ENCODE measurements at places on chromosomes 7 and 10. TPM values are rescaled to one million over a fixed set of nuclear protein-coding genes. Genes with fewer than 3 reads are reported as not detected.

- peak; percentile 36 for DNase-seq
Measured at GRCh38 chr7:128168667-128169210, 72.3 kb upstream of the LEP start.

Gene ABCF2
- polyA plus RNA-seq = 17.3 TPM

DNA sequence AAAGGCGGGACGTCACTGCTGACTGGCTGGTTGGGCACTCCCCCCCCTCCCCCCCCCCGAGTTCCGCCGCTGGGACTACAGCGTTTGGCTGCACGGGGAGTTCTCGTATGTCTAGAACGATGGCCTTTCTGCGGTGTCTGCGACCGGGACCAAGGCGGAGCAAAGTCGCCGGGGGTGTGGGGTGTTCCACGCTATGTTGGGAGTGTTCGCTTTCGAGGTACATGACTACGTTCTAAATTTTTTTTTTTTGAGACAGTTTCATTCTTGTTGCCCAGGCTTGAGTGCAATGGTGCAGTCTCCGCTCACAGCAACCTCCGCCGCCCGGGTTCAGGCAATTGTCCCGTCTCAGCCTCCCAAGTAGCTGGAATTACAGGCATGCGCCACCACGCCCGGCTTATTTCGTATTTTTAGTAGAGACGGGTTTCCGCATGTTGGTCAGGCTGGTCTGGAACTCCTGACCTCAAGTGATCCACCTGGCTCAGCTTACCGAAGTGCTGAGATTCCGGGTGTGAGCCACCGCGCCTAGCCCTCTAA is 573 bp upstream of the IDI1 start:
- no peak for DNase-seq

Gene OPN4
- 2.4 TPM for polyA plus RNA-seq

DNA sequence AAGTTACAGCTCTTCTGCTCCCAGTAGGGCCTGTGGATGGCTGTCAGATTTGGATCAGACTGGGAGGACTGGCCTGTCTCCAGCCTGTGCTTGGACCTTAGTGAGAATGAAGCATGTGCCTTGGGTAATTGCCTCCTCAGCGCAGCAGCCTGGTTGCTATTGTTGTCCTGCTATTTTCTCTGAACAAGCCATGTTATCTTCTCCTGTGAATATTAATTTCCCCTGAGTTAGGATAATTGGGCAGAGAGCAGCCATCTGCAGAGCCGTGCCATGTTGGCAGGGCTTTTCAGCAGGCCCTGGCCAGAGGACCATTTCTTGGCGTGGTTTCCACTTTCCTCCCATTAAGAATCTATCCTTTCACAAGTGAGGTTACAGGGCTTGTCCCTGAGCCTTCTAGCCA is 497.3 kb downstream of the SORCS3 start:
- no peak for DNase-seq

- DNase-seq = no peak
Measured at GRCh38 chr10:30827531-30828120, 198.1 kb upstream of the LYZL2 start.

DNA sequence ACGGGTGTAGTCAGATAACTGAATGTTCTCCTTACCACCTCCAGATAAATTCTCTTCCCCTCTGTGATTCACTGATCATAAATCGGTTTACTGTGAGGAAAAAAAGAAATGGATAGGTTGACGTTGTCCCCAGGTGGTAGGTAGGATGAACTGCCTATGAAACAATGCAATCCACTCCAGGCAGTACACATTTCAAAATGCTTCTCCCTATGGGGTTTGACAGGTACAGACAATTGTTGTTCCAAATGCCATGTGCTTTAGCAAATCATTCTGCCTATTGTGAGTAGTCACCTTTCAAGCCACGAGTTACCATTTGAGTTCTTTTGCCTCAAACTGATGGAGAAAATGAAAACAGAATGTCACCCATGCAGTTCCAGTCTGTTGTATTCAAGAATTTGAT is 21.8 kb downstream of the VIM start:
- DNase-seq = no peak

Gene BET1
- polyA plus RNA-seq = 30.5 TPM

Gene NRG3
- not detected for polyA plus RNA-seq

Gene CUBN
- 9.5 TPM for polyA plus RNA-seq

GRCh38 chr7:128665057-128665456 is 7.0 kb upstream of the GARIN1A start:
- no peak for DNase-seq
